Epithelial cell of proximal tubule (primary cell): ENCODE measurements at places on chromosomes 2 and 18. TPM values are rescaled to one million over a fixed set of nuclear protein-coding genes. Genes with fewer than 3 reads are reported as not detected.

- no peak for DNase-seq
These were observed 1956.0 kb upstream of the LRRTM1 start for GRCh38 chr2:82260521-82260920.

DNA sequence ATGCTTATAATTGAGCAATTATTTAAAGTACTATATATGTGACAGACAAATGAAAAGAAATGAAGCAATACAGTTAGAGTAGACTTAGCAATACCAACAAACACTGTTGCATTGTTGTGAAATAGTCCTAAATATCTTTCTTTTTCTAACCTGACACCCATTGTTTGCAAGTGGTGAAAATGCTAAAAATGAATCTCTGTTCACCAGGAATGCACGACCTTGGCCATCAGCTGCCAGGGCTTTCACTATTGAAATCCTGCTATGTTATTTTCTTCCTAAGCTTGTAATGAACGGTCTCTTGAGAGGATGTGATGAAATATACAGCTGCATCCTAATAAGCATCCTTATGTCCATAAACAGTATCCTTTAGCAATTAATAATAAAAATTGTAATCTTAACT lies 136.2 kb upstream of the MGAT5 start:
- no peak for DNase-seq

The ST8SIA5 gene
- total RNA-seq, result not detected in 2 replicates

DNA sequence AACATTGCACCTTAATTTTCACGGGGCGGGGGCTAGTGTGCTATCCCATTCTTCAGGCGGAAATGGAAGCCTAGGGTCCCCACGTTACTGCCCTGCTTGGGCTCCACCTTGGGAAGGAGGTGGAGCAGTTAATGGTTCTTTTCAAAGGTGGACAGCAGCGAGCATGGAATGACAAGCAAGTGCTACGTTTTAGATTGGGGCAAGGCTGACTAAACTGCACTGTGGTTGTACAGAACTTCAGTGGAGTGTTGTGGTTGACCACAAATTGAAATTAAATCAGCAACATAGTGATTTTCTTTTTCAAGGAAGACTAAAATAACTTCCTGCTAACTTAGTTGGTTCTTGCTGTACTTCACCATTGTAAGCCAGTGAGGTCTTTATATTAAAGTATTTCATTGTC lies 47.0 kb downstream of the CHRNA1 start:
- DNase-seq, result no peak

- no peak for DNase-seq
These were observed 22.6 kb downstream of the BCL2L11 start for GRCh38 chr2:111143107-111143842.

The NGEF gene
- total RNA-seq, result 4.2 and 8.6 TPM in 2 replicates
